Right atrium auricular region (tissue), 2 donors: ENCODE measurements at places on chromosomes 11 and 22. TPM values are rescaled to one million over a fixed set of nuclear protein-coding genes. Genes with fewer than 3 reads are reported as not detected.

DNA sequence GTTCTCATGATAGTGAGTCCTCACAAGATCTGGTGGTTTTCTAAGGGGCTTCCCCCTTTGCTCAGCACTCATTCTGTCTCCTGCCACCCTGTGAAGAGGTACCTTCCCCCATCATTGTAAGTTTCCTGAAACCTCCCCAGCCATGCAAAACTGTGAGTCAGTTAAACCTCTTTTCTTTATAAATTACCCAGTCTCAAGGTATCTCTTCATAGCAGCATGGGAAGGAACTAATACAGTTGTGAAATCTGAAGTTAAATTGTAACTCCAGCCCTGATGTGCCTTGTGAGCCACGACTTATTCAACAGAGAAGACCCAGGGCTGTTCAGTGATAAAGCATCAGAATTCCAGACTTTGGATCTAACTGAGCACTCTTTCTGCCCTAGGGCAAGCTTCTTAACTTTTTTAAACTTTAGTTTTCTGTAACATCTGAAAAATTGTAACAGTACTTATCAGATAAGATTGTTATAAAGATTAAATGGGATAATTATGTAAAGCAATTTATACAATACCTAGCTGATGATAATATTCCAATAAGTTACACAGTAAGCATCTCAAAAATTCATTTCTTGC lies 220.0 kb downstream of the TRPC6 start:
- no peak for DNase-seq

DNA sequence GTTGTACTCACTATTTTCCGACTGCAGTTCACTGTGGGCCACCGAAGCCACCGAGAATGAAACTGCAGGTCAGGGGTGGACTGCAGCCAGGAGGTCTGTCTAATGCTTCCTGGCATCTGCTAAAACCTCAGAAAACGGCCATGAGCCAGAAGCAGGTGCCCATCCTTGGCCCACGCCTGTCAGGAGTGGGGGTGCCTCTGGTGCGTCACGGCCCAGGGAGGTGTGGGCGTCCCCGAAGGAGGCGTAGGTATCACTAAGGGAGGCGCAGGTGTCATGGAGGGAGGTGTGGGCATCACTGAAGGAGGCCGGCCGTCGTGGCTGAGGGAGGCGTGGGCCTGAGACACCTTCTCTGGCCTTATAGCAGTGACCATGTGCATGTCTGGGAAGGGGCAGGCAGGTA lies 456.2 kb downstream of the TBC1D22A start:
- DNase-seq: peak; percentile 23

Gene TRPC6
- total RNA-seq: 0.93 TPM

DNA sequence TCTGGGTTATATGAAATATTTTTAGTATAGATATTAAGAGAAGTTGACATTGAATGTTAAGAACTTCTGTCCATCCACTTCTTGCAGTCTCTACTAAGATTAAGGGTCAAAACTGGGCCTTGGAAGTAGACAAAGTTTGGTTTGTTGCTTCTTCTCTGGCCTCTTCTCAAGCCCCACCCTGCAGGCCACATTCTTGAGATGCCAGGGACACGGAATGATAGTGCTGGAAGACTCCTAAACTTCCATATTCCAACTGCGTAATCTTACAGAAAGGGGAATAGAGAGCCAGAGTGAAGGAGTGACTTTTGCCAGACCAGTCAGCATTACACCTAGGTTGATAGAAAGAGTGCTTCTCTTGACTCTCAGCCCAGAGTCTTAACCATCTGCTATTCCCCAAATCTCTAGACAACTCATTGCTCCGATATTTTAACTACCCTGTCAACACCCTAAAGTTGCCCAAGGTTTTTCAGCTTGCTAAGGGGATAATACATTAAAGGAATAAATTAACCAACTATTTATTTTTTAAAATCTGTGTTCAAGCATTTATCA lies 136.4 kb upstream of the SYN3 start:
- no peak for DNase-seq

DNA sequence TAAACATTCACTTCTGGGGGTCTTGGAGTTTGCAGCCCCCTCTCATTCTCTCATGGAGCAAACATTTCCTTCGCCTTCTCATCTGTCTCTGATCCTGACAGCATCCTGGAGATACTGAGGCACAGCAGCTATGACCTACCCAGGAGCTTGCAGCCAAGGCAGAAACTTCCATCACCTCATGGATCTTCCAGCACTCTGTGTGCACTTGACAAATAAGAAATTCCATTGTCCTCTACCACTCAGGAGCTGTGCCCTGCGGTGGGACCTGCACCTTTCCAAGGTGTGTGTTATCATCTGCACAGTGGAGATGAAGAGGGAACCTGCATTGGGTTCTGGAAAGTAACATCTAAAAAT lies 49.1 kb downstream of the GGTLC2 start:
- no peak for DNase-seq

Gene DUSP8
- total RNA-seq: 24.5 TPM

Gene THY1
- total RNA-seq: 2.0 TPM

DNA sequence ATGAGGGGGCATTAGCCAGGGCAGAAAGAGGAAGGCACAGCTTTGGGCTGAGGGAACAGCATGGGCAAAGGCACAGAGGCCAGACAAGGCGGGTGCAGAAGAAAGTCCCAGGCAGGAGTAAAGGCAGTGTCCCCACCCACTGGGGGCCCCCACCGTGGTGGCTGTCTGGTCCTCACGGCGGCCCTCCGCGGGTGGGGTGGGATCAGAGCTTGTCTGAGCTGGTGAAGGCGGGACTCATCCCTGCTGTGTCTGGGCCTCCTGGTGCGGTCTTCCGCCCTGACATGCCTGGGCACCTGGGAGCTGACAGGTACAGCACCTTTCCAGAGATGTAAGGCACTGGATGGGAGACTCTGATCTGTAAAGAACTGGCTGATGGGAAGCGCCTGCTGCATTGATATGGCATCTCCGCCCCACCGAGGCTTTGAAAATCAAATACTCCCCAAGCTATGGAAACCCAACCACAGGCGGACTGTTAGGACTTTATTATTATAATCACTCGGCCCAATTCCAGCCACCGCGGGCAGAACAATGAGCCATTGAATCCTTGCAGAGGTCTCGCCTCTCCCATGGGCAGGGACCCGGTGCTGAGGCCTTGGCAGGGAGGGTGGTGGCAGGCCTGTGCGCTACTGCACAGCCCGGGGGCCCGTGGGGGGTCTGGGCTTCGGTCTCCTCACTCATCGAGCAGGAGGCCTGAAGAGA lies 14.2 kb upstream of the GNB1L start:
- DNase-seq: no peak

Gene TSPAN18
- 76.3 TPM for total RNA-seq

DNA sequence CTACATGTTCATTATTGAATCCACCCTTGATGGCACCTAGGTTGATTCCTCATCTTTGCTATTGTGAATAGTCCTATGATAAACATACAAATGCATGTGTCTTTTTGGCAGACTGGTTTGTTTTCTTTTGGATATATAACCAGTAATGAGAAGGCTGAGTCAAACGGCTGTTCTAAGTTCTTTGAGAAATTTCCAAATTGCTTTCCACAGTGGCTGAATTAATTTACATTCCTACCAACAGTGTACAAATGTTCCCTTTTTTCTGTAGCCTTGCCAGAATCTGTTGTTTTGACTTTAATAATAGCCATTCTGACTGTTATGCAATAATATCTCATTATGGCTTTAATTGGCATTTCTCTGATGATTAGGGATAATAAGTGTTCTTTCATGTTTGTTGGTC lies 184.9 kb downstream of the CASP12 start:
- no peak for DNase-seq

DNA sequence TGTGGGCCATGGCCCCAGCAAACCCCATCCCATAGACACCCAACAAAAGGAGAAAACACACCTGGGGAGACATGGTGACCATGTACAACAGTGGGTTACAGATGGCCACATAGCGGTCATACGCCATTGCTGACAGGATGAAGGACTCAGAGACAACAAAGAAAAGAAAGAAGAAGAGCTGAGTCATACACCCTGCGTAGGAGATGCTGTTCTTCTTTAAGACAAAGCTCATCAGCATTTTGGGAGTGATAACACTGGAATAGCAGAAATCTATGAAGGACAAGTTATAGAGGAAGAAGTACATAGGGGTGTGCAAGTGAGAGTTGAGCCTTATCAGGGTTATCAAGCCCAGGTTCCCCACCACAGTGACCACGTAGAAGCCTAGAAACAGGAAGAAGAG lies 4.9 kb downstream of the OR8B8 start:
- DNase-seq: no peak

- DNase-seq: no peak
Observed at GRCh38 chr22:27443306-27443705, 358.2 kb downstream of the MN1 start.

DNA sequence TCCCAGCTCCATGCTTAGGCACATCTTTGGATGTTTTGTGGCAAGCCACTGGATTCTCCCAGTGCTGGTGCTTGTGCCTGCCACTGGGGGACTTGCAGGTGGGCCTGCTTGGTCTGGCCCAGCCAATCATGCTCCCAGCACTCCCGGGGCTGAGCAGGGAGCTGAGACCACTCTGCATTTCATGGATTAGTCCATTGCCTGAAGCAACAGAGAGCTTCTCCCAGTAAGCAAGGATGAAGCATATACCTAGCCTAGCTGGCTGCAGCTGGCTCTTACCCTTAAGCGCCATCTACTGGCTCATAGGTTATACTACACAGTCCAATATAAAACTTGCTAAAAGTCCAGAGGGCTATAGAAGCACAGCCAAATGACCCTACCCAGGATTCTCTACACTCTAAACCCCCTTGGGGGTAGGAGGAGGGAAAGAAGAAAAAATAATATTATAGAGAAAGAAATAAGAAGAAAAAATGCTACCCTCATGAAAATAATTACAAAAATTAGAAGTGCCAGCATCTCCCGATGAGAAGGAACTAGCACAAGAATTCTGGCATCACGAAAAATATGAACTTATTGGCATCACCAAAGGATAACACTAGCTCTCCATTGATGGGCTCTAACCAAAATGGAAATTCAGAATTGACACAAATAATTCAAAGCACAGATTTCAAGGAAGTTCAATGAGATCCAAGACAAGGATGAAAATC lies 275.3 kb downstream of the C11orf87 start:
- DNase-seq: no peak

DNA sequence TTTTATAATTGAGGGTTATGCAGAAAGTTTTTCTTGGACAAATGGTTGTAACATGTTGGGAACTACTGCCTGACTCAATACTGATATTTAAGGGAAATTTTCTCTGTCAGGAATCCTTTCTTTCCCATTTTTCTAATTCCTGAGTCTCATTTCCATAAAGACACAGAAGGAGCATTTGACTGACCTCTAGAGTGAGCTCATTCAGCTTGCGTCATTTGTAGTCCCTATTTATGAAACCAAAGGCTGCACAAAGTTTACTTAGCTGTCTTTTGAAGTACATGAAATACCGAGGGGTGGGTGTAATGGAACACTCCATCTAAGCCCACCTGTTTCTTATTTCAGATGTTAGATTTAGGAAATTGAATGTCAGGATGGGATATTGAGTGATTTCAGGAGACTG lies 359.5 kb upstream of the C11orf87 start:
- no peak for DNase-seq

Gene NCF4
- total RNA-seq: 3.9 TPM

Gene SYT7
- 23.6 TPM for total RNA-seq

DNA sequence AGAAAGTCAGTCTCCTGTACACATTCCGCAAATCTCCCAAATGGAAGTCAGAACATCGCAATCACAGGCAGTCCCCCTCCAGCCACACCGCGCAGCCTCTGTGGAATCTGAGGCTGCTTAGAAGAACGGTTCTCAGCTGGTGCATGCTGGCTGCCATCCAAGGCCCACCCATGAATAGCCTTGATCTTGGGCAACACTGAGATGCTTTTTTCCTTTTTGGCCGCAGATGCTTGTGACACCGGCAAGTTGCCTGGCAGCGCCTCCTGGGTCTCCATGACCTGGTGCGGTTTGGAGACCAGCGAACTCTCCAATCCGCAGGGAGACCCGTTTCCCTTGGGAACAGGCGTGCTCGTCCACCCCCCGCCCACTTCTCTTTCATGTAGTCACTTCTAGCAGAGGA lies 26.3 kb upstream of the PHF21B start:
- no peak for DNase-seq

DNA sequence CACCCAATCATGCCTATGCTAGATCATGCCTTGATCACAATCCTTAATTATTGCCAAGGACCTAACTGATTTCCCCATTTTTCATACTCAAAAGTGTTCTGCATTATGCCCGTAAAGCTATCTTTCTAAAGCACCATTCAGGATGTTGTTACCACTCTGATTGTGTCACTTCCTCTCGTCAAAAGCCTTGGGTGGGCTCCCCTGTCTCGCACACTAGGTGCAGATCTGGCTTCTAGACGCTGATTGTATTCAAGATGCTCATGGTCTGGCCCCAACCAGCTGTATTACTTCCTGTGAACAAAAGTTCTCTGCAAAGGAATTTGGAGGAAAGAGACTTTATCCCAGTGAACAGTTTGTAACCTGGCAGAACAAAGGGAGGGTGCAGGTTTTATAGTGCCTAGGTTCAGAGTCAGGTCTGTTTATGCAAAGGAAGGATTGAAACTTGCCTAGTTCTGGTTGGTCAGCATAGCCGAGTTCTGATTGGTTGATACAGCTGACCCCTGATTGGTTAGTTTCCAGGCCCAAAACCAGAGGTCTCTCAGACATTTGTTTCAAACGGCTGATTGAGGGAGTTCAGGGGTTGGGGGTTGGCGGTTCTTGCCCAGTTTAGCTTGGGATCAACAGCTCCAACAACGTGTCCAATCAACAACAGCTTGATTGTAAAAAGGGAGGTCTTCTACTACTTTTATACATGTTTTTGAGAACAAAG lies 25.4 kb downstream of the ATG13 start:
- no peak for DNase-seq

DNA sequence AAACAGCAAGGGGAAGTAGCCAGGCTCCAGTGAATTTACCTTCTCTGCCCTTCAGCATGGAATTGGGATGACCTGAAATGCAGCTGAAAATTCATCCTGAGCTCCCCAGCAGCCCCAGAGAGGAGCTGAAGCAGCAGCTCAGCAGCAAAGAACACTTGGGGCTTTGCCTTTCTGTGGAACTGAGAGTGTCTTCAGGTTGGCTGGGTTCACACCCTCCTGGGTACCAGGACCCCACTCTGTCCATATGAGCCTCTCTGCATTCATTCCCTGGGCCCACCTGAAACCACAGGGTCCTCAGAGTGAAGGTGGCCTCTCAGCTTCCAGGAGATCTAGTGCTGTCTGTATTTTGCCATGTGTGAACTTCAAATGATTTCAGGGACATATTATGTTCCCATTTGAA lies 429.2 kb downstream of the MN1 start:
- no peak for DNase-seq

Gene CNTN5
- total RNA-seq: not detected

GRCh38 chr11:26017322-26017860 lies 314.5 kb upstream of the ANO3 start:
- DNase-seq: no peak

Gene TEX54
- not detected for total RNA-seq
